ENCODE measurements at places on chromosomes 3 and 15.
A peak's percentile ranks its signal among the peaks of the same experiment; 100 is the strongest.

- no peak for DNase-seq
Measured at GRCh38 chr3:159964166-159964973, 24.3 kb upstream of the IL12A start.

DNA sequence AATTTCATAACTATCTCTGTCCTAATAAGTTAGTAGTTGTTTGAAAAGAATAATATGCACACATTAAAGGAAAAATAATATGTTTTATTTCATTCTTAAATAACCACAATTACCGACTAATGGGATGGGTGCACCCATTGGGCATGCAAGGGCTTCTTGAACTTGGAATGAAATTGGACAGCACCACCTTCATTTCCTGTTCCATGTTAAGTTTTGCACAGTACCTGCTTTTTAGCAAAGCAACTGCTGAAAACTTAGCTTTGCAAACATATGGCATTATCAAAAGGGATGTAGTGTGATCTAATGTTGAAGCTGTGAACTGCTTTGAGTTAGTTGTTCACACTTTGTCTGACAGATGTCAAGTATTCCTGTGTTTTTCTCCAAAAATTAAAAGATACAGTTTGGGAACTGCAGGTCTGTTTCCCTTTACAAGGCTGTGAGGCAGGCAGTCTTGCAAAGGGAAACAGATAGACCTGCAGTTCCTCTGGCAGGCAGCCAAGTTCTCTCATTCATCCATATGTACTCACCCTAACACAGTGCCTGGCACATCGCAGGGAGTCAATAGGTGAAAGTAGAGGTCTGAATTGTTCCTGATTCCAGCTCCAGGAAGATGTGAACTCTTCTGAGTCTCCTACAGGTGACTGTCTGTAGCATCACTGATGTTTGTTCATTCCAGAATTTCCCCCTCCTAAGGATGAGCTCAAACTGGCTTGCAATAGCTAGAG is 64.3 kb upstream of the GOLGA8B start:
- no peak for DNase-seq

DNA sequence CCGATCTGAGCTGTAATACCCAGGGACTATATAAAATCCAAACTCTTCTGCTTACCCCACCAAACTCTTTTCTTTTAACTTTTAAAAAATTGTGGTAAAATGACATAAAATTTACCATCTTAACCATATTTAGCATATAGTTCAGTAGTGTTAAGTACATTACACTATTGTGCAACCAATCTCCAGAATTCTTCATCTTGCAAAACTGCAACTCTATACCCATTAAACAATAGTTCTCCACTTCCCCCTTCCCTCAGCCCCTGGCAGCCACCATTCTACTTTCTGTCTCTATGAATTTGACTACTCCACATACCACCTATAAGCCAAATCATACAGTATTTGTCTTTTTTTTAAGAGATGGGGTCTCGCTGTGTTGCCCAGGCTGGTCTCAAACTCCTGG is 38.7 kb downstream of the SENP8 start:
- DNase-seq: no peak

DNA sequence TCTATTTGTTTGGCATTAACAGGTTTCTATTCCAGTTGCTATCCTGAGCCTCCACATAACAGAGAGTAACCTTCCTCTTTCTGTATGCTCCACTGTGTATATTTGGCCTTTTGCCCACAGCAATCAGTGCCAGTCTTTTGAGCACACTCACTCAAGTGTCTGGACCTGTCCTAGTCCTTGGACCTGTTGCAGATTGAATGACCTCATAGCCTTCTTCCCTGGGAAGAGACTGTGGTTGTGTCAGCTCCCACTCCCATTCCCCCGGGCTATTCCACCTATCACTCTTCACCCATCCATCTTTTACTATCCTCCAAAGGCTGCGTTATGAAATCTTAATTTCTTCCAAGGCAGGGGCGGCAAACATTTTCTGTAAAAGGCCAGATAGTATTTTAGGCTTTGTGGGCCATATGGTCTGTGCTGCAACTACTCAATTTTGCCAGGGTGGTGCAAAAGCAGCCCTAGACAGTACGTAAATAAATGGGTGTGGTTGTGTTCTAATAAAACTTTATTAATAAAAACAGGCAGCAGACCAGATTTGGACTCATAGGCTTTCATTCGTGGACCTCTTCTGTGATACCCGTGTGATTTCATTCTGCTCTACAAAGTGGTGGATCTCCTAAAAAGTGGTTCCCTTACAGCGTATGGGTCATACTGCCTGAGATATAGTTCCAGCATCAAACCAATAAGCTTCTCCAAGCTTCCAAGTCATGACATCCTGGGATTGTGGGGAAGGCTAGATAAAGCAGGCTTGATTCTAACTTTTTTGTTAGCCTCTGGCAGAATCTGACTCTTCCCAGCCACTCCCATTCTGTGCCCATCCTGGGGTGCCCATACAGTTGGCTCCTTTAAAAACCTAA is 57.4 kb downstream of the CDAN1 start:
- no peak for DNase-seq

DNA sequence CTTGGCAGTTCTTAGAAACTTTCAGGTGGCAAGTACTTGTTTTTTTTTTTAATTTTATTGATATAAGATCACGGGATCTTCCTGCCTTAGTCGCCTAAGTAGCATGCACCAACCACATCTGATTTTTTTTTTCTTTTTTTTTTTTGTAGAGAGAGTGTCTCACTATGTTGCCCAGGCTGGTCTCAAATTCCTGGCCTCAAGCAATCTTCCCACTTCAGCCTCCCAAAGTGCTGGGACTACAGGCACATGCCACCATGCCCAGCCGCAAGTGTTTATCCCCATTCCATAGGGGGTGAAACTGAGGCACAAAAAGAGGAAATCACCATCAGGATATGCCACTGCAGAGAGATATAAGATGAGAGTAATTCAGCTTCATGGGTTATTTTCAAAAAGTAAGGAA is 102.9 kb downstream of the IGF2BP2 start:
- DNase-seq: no peak

DNA sequence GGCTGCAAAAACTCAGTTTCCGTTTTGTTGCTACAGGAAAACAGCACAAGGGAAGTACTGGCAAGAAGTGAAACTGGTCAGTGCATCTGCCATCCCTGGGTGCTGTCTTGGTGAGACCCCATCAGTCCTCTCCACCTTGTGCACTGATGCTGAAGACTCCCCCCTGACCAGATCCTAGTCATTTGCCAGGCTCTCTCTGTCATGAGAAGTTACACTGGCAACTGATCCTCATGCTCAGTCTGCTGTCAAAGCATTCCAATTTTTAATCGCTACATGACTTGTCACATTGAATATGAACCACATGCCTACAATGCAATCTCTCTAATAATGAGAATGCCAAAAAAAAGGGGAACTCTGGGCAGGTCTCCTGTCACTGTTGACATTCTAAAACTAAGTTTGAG is 296.5 kb downstream of the ZIC1 start:
- no peak for DNase-seq

DNA sequence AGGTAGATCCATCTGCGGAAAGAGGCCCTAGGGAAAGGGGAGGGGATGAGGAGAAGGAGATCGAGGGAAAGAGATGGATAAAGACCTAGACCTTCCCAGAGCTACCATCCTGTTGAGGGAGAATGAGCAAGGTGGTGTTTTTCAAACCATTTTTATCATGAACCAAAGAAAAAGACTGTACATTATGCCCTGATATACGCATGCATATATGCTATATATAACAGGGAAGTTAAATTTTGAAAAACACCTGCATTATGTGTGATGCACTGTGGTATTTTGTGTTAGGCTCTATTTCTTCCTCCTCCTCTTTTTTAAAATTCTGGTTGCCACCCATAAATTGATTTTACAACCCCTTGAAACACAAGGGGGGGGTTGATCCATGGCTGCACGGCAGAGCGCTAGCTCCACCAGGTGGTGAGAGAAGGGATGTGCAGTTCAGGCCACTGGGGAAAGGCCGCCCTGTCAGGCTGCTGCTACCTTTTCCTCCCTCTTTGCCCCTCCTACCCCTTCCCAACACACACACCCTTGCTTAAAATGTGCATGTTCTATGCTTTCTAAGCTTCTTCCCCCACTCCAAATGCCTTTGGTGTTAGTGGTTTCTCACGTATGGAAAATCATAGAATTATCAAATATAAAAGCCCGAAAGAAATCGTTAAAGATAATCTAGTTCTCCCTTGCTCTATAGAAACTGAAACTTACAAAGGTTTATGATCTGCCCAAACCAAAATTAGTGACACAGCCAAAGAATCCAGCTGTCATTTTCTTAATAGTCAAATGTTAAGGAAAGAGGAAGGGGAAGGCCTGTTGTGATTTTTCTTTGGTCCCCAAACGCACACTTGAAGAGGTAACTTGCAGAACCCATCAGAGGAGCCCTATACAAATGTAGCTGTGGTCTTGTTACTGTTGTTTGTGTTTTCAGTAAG is 262.0 kb upstream of the UMPS start:
- peak; percentile 30 for DNase-seq

- DNase-seq: no peak
Measured at GRCh38 chr3:45198264-45199260, 27.5 kb downstream of the TMEM158 start.

- DNase-seq: no peak
Measured at GRCh38 chr3:108408883-108409799, 101.3 kb downstream of the MYH15 start.

DNA sequence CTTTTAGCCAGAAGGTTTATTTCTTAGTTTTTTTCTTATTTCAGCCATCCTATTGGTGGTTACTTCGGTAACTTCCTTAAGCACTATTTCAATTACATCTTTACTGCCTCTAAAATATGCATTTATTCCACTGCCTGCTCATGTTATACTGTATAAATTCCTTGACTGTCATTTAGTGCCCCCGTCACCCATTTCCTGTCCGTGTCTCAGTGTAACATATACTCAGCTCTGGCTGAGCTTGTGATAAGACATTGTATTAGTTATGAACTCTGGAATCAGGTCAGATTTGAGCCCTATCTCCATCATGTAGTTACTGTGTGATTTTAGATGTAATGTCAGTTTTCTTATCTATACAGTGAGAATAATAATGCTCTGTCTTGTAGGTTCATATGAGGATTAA is 24.2 kb downstream of the PIAS1 start:
- DNase-seq: no peak

GRCh38 chr3:67540198-67540894 is 114.1 kb downstream of the SUCLG2 start:
- no peak for DNase-seq

DNA sequence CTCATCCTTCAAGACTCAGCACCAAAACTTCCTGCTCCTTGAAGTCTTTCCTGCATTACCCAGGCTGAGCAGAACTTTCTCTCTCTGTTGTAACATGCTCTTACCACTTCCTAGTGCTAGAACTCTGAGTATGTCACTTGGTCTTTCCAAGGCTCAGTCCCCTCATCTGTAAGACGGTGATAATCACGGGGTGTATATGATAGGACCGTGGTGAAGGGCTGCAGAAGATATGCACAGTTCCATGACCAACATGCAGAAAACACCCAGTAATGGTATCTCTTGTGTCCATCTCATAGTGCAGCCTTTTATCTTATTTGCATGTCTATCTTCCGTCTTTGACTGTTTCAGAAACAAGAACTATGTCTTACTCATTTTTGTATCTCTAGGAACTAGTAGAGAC is 154.5 kb downstream of the ZNF621 start:
- DNase-seq: no peak

DNA sequence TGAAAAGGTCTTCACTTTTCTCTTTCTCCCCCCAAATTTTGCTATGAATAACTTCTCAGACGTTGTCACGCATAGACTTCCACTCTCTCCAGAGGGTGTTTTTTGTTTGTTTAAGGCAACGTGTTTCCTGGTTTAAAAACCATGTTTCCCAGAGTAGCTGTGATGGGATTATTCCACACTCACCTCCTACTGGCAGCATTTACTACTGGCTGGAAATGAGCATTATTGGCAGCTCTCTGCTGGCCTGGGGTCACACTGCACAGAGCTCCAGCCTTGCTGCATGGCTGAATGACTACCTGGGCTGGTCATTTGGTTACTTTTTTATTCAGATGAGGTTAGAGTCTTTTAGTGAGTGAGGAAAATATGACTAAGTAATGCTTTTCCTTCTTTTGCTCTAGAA is 65.2 kb downstream of the RARB start:
- DNase-seq: no peak

GRCh38 chr3:58333206-58334012 is 717 bp downstream of the PXK start:
- DNase-seq: peak; percentile 5

- no peak for DNase-seq
Measured at GRCh38 chr15:66254089-66254950, 770 bp upstream of the MEGF11 start.

GRCh38 chr15:23395030-23395692 is 40.6 kb downstream of the GOLGA8S start:
- DNase-seq: no peak

- no peak for DNase-seq
Measured at GRCh38 chr3:131540821-131541220, 38.0 kb upstream of the MRPL3 start.

DNA sequence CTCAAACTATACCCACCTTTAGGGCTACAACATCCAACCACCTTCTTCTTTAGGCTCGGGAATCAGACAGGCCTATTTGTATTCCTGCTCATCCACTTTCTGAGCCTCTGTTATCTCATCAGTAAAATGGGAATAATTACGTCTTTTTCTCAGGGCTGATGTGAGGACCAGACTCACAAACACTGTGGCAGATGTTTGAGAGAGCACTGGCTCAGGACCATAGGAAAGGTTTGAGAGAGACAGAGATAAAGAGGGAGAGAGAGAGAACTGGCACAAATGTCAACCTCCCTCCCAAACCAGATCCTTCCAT is 4.8 kb upstream of the DAPK2 start:
- no peak for DNase-seq

DNA sequence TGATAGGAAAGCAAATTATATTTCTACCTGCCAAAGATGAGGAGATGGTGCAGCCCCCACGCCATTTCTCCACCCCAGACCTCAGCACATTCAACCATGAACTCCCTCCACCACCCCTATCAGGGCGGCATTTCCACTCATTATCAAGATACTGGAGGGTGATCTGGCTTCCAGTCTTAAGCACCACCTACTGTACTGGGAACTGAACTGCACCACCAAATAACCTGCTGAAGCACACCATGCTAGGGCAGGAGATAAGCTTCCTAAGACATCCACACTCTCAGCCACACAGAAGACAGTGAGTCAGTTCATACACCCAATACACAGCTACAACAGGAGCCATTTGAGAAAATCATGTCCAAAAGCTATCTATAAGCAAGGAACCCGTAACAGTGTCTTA is 98.8 kb downstream of the FGF7 start:
- DNase-seq: no peak

GRCh38 chr3:82033186-82033585 is 271.7 kb upstream of the GBE1 start:
- no peak for DNase-seq
